ENCODE measurements at places on chromosomes 7 and 10.
A peak's percentile ranks its signal among the peaks of the same experiment; 100 is the strongest.

DNA sequence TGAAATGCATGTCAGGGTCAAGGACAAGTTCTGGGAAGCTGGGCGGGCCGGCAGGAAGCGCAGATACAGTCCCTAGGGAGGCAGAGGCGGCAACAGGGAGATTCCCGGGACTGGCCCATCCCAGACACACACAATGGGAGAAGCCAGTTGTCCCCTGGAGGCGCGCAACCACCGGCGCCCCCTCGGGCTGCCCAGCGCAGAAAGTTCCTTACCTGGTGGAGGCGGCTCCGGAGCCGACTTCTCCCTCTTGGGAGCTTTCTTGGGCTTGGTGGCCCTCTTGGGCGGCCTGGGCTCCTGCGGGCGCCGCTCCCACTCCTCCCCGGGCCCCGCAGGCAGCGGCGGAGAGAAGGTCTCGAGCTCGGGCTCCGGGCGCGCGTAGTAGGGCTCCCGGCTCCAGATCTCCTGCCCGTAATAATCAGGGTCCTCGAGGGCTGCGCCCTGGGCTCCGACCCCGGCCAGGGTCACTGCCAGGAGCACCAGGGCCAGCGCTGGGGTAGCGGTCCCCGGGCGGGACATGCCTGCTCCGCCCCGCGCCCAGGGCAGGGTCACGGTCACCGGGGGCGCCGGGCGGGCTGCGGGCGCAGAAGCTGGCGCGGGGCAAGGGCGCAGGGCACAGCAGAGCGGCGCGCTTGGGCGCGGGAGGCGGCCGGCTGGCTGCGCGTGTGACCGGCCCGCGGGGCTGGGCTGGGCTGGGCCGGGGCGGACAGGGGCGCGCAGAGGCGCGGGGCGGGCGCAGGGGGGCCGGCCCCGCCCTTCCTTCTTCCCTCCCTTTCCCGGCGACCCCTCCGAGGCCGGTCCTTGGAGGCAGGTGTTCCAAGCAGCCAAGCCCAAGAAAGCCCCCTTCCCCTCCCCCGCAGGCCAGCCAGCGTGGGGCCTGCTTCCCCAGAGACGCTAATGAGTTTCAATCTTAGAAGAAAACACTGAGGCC, at the start of gene CPXM2:
TSS of gene CPXM2 (minus strand) at position 664 of the 928 bp plus-strand sequence. CDS start at position 516, 148 bp downstream.
- DNase-seq: peak; percentile 53

DNA sequence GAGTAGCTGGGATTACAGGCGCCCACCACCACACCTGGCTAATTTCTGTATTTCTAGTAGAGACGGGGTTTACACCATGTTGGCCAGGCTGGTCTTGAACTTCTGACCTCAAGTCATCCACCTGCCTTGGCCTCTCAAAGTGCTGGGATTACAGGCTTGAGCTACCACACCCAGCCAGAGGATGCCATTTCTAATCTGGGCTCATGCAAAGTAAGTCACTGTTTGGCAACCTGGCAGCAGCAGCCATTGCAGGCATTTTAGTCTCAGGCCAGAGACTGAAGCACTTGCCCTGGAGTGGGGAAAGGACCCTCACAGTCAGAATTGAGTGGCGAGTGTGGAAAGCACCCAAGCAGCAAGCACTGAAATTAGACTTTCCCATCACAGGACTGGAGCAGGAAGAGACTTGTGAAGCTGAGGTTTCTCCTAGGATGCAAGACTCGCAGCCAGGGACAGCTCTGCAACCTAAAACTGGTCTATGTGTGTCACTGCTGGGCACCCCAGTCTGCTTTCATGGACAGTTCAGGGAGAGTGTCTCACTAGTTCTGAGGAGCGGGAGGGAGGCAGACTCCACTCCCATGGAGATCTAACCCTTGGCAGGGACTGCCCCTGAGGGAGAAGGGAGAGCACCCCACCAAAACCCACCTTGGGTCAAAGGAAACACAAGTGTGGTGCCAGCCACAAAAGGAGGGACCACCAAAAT, 27.6 kb downstream of the SNX13 start:
- DNase-seq: no peak

DNA sequence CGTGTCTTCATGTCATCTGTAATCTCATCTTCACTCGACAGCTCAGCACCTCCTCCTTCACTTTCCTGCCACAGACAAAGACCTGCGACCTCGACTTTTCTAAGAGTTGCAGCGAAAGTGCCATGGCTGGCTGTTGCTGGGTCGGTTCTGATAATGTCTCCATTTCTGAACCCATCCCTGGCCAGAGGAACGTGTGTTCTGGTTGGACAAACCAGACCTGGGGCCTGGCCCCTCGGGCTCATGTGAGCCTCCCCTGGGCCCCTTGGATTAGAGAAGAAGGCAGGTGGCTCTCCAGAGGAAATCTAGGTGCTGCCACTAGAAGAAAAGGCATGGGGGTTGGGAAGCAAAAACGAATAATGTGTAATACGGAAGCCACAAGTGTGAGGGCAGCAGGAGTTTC, 273.7 kb downstream of the GLRX3 start:
- DNase-seq: peak; percentile 28

DNA sequence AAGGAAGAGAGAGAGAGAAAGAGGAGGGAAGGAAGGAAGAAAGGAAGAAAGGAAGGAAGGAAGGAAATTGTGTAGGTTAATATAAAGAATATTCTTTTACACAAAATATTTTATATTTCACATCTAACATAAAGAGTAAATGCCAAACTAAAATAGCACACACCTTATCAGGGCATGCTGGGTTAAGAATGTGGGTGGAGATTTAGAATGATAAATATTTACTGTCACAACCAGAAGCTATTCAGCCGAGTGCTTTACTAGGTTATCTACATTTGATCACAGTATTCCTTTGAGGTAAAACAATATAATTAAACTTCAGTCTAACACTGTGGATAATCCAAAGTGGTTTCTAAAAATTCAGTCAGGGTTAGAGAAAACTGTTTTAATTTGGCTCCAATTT, 103.3 kb downstream of the SEMA3A start:
- DNase-seq: no peak

DNA sequence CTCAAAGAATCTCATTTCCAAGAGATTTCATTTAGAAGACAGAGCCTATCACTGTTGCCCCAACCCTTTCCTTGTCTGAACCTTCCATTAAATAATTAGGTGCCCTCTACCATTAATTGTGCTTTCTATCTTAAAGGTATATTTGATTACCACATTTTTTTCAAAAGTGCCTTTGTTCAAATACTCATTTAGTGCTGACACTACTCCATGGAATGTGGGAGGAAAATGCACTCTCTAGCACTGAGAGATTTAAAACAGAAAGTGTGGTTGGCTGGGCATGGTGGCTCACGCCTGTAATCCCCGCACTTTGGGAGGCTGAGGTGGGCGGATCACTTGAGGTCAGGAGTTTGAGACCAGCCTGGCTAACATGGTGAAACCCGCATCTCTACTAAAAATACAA, 119.8 kb downstream of the CACNA2D1 start:
- no peak for DNase-seq

- no peak for DNase-seq
These were observed 77.9 kb downstream of the ARHGAP21 start for GRCh38 chr10:24645784-24646183.

All from ecto neural progenitor cell (in vitro differentiated cells).